Activated CD8-positive, alpha-beta memory T cell treated with anti-CD3 and anti-CD28 coated beads for 48 hours (primary cell): ENCODE measurements at places on chromosomes 7 and 10.

GRCh38 chr7:37488163-37488764, 39.6 kb upstream of the ELMO1 start:
- no peak for DNase-seq

GRCh38 chr7:104252409-104253134, 44.8 kb upstream of the ORC5 start:
- no peak for DNase-seq

DNA sequence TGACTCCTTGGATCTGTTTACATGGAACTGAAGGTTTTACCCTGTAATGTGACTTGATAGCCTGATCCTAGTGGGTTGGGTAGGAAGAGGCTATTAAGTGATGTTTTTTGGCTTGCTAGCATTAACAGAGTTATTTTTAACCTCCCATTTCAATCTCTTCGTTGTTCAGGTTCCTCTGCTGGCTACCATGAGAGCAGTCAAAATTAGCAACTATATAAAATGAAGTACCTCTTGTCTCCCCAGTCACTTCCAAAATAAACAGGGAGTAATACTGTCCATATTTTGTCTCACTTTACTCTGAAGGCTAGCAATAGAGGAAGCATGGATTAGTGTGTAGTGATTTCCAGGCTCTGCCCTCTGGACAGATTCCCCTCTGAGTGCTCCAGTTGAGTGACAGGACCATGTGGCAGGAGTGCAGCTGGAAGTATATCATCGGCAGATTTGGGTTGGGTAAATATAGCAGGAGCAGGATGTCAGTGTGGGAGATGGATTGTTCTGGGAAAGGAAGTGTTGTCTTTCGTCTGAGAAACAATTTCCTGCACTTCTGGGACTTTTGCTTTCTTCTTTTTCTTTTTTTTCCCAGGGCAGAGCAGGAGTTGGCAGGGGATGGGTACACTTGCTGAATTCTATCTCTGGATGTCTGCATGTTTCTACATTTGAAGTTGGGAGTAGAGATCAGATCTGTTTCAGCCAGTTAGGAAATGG, 35.2 kb downstream of the GBF1 start:
- DNase-seq: no peak

DNA sequence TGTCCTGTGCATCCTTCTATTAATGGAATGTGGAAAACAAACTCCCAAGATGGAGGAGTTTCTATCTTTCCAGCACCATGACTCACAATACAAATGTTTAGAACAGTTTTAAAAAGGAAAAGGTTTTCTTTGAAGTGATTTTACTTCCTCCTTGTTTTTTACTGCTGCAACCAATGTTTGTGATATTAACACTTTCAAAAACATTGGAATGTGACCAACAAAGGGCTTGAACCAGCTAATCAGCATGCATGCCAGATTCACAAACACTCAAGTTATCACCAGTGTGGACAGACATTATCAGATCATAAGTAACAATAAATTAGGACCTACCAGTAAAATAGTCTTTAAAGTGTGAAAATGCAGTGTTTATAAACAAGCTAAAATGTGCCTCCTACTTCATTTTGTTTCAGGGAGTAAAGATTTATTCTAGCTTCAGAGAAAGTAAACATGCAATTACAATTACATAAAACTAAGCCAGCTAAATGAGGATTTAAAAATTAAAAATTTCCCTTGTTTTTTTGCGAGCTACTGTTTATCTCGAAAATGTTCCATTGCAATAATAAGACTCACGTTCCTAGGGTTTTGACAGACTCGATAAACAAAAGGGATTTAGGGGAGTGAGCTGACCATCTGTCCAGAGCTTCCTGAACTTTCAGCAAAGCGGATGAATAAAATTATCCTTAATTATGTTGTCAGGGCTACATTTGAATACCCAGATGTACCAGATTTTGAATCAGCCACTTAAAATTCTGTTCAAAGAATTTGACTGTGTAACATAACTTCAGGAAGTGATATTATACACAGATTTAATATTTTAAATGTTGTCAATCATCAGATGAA, 29.8 kb downstream of the CPVL start:
- DNase-seq: no peak

DNA sequence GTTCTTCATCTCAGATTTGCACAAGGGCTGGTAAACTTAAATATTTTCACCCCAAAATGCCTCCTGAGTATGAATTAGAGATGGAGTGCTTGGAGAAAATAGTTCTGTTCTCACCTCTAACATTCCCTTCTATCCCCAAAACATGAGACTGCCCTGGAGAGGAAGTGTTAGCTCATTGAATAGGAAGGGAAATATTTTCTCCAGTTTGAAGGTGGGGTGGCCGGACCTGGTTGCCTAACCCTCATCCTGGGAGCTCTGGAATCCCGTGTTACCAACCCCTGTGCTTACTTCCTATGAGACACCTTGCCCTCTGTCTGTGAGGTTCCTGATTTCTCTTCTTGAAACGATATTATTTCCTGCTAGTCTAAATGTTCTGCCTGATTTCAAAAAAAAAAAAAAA, 779 bp downstream of the IFIT2 start:
- DNase-seq: no peak

GRCh38 chr10:25695586-25695985, 238.4 kb upstream of the MYO3A start:
- no peak for DNase-seq

DNA sequence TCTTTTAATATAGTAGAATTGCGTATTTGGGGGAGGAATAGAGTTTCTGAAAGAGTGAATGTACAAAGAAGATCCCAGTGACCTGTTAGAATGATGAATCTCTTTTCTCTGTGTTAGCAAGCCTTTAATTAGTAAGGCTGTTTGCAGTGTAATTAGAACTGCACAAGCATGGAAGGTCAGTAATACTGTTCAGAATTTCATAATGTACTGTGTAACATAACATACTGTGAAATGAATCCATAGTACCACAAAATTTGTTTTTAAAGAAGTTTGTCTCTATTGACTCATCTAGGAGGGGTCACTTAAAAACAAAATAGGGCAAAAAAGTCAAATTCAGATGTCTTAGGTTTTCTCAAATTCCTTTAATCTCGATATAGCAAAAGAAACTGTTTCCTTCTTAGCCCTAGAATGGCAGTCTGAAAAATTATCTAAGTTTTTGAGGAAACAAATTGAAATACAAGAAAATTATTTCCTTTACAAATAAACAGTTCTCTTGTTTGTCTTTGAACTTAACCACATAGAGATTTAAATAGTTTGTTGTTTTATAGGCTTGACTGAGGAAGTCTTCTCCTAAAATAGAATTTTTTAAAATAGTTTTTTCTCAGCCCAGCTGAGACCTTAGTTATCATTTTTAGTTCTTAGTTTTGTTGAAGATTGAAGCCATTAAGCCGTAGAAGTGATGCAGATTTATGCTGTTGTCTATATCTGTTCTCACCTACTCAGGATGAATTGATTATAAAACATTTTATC, 12.5 kb downstream of the ADK start:
- DNase-seq: no peak

DNA sequence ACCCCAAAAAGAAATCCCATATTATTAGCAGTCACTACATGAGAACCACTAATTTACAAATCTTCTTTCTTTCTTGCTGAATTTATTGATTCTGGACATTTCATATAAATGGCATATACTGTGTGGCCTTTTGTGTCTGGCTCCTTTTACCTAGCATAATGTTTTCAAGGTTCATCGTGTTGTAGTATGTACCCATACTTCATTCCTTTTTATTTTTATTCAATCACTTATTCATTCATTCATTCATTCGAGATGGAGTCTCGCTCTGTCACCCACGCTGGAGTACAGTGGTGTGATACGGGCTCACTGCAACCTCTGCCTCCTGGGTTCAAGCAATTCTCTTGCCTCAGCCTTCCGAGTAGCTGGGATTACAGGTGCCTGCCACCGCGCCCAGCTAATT, 21.9 kb downstream of the VPS26A start:
- DNase-seq: no peak

DNA sequence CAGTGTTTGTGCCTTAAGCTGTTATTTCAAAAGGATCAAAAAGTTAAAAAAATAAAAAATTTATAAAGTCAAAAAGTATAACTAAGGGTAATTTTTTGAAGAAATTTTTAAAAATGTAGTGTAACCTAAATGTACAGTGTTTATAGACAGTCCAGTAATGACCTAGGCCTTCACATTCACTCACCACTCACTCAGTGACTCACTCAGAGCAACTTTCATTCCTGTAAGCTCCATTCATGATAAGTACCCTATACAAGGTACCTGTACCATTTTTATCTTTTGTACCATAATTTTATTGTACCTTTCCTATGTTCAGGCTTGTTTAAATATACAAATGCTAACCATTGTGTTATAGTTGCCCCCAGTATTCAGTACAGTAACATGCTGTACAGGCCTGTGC, 21.5 kb downstream of the DNAJC9 start:
- no peak for DNase-seq

DNA sequence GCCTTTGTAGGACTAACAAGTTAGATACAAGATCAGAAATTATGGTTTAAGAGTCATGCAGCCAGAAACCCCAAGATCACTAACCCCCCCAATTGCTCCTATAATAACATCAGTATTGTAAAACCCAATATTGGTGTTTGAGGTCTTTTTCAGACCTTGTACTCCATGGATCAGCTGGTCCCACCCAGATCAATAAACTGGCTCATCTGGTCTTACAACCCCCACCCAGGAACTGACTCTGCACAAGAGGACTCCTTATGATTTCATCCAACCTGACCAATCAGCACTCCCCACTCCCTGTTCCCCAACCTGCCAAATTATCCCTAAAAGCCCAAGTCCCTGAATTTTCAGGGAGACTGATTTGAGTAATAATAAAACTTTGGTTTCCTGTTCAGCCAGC, 6.4 kb upstream of the GSAP start:
- no peak for DNase-seq

DNA sequence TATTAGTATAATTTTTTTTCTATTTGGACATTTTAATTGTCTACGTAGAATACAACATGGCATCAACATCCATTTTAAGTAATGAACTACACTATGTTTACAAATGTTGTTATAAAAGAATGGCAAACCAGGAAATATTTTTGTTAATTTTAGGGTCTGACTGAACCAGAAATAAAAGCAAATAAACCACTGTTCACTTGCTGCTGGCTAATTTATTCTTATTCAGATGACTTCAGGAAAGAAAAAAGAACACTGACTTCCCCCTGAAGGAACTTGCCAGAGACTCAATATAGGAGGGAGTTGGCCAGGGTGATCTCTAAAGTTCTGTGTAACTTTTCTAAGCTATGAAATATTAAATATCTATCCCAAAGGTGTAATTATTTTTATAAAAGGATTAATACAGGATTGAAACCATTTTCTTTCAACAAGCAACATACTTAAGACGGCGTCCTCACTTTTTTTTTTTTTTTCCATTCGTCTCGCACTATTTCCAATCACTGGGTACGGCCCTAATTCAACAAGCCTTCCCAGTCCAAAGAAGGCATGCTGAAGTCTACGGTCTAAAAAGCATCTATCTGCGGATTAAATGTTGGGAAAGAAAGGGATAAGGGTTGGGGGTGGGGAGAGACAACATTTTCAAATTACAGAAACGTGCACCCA, 1.2 kb downstream of the USP6NL start:
- DNase-seq: no peak

- DNase-seq: no peak
These were observed 79.9 kb downstream of the ZMIZ1 start for GRCh38 chr10:79148452-79149344.

GRCh38 chr10:50260791-50261281, 9.5 kb upstream of the ASAH2 start:
- DNase-seq: no peak

GRCh38 chr7:31910191-31910590, 160.0 kb downstream of the PDE1C start:
- no peak for DNase-seq

DNA sequence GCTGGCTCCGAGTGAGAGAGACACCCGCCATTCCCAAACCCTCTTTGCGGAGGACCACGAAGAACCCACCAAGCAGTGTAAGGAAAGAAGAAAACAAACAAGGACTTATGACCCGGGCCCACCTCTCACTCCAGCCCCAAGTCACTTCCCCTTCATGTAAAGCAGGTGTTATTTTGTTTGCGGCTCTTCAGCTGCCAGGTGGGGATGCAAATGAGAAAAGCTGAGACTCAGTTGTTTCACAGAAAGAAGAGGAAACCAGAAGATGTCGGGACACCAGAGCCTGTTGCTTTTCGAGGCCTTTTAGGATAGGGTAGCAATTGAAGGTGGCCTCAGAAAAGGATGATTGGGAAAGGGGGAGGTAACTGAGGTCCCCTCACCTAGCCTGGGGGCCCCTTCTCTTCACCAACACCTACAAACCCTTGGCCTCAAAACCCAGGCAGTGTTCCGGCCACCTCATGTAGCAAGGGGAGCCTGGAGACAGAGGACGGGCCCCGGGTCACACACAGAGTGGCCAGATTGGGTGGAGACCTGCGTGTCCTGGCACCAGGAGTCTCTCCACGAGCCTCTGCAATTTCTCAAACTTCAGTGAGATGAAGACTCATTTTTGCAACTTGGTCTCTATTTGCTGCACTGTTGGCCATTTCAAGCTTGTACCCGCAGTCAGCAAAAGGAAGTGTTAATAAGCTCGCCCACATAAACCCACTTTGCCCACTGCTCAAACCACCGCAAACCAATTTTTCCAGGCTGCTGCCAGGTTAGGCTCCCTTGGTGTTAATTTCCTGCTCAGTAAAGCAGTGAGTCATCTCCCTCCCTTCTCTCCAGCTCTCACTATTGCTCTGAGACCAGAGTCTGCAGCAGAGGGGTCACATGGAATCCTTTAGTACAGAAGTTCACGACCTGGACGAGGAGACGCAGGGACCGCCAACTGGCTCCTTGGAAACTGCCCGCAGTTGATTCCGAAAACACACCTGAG, 45.5 kb downstream of the AOC1 start:
- no peak for DNase-seq

GRCh38 chr7:123643495-123644441, 11.9 kb upstream of the LMOD2 start:
- no peak for DNase-seq

- DNase-seq: no peak
These were observed 31.8 kb upstream of the VCL start for GRCh38 chr10:73965890-73966768.

- no peak for DNase-seq
These were observed 48.5 kb downstream of the CALD1 start for GRCh38 chr7:134827889-134828288.

DNA sequence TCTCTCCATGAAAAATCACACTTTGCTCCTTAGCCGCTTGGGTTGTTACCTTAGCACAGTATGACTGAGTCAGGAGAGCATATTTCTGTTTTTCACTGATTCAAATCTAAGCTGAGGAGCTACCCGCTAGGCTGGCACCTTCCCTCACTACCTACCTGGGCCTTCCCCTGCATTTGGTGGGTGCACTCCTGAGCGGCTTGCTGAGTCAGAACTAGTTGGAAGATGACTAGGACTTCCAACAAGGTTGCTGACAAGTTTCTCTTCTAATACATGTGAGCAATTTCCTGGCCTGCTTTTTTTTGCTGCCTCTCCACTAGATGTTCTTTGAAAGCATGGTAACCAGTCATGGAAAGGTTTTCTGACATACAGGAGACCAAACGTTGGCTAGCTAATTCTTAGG, 43.8 kb upstream of the SEC61G start:
- no peak for DNase-seq

- DNase-seq: no peak
These were observed 155.1 kb upstream of the NEBL start for GRCh38 chr10:21052072-21052708.

- DNase-seq: no peak
These were observed 196.6 kb upstream of the KIAA1217 start for GRCh38 chr10:24012249-24012803.

GRCh38 chr7:102097601-102098161, 189.0 kb upstream of the SH2B2 start:
- no peak for DNase-seq
